Left ventricle myocardium superior (tissue), 1 donor: ENCODE measurements at places on chromosomes 7 and 10.

DNA sequence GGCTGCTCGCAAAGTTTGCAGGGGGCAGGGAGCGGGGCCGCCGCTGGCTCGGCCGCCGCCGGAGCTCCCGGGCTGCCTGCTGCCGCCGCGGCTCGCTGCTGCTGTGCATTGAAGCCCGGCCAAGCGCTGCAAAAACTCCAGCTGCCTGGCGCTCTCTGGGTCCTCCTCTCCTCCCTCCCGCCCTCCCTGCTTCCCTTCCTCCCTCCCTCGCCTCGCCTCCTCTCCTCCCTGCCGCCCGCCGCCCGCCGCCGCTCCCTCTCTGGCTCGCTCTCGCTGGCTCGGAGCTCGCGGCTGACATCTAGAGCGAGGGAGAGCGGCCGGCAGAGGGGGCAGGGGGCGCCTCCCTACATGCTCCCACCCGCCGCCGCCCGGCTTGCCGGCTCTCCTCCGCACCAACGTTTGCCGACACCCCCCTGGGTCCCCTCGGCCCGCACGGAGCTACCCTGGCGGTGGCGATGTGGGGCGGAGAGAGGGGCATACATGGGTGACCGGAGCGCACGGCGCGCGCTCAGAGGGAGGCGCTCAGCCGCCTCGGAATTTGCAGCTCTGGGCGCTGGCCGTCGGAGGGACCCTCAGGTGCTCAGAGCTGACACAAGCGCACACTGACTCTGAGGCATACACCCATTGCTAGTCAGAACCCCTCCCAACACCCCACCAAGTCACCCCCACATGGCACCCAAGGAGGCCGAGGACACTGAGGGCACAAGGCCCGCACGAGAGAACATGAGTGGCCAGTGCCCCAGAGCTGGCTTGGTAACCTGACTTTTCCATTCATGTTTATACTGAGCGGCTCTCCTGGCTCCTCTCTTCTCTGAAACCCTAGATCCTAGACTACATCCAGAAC lies 1.2 kb upstream of the PLXNA4 start:
- peak; percentile 90 for DNase-seq

DNA sequence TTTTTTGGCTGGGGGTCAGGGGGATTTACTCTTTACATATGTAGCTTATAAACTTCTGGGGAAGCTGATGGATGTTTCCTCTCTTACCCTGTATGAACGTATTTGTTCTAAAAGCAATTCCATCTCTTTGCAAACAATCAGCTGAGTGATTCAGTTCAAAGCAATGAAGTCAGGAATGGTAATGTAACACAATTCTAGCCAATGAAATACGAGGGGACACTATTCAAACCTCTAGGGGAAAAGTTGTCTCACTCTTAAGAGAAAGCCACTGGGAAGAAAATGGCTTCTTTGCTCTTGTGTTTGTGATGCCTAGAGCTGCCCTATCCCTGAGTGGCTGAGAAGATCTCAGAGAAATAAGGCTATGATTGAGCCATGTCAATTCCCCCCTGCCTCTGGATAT lies 134.8 kb upstream of the SEMA3C start:
- no peak for DNase-seq

DNA sequence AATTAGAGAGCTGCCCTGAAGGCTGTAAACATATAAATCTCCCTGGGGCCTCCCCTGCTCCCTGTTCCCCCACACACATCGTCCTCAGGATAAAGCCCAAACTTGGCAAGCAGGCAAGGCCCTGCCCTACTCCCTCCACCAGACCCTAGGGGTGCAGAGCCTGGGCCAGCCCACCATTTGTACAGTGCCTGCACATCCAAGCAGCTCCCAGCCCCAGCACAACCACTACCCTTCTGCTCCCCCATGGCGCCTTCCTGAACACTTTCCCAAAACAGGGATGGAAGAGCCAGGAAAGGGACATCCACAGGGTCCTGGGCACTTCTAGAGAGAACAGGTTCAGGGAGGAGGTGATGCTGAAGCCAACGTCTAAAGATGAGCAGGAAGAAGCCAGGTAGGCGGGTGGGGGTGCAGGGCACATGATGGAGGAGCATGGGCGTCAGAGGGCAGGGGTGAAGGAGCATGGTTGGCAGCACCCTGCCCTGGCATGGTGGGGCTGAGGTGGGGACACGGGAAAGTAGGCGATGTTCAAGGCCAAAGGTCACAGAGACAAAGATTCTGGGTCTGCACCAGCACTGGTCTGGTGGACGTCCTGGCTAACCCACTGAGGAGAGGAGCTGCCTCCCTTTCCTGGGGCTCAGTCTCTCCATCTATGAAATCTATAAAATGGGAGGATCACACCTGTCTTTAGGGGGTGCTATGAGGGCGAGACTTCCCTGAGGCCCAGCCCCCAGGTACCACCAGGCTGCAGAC lies 140.6 kb downstream of the ARHGAP22 start:
- DNase-seq = no peak

- DNase-seq = no peak
These were observed 5.8 kb downstream of the UPP1 start for GRCh38 chr7:48094861-48095293.

GRCh38 chr7:723541-723940 lies 3.0 kb upstream of the DNAAF5 start:
- no peak for DNase-seq

DNA sequence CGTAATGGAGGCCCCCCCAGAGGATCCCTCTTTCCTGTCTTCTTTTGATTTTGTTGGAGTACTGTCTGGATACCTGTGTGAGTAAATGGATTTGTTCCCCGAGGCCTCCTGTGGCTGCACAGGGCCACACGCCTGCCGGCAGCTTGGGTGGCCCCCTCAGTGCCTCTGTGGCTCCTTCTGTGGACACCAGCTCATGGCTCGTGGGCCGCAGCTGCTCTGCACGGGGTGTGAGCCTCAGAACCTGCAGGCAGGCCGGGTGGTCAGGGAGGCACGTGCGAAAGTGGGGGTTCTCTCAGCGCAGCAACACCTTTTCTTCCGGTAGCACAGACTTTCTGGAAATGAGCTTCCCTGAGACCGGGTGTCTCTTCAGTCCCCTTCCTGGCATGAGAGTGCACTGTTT lies 70.3 kb downstream of the WDR37 start:
- no peak for DNase-seq

DNA sequence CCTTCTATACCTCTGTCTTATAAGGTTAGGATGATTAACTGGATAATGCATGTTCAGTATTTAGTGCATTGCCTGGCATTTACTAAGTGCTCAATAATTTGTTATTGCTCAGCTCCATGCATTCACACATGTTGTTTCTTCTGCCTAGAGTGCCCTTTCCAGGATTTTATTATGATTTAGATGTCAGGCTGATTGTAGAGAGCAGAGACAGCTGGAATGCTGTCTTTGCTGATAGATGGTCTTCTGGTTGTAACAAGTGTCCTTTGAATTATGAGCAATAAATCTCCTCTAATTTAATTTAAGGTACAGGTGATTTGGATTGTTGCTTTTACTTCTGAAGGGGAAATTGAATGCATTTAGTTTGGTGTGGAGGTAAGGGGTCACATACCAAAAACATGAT lies 548.0 kb downstream of the MAGI2 start:
- no peak for DNase-seq

DNA sequence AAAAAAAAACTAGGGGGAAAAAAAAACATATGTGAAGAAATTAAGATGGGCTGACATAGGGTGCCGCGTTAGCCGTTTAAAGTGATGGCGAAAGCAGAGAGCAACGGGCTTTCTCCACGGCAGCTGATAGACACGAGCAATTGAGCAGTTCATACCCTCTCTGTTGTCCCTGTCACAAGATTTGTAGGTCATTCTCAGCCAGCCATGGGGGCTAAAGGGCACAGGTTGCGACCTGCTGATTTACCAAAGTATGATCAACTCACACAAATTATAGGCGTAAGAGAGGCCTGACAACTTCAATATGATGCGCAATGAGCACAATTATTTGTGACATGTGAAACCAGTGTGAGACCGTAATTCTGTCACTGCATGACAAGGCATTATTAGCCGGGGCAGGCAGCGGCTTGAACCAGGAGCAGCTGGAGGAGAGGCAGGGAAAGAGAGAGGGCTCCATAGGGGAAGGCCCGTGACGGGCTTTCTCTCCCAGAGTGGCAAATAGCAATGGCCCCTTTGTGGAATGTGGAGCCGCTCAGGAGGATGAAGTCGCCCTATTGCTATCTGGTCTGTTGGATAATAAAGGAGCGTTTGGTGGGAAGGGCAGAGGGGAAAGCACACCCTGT lies 195.1 kb upstream of the HABP2 start:
- DNase-seq = no peak

DNA sequence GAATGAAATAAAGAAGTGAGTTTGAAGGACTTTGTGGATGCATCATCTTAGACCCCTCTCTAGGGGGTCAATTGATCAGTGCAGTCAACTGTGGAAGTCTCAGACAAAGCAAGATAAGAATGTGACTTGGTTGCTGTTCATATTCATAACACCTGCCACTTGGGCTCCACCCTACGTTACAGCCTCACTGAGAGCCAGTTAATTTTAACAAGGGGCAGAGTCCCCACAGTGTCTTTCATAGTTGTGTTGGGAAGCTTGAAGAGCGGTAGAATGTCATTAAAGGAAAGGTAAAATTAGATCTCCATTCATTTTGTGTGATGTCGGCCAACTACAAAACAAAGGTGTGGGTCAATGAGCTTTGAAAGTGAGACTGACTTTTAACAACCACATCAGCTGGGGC lies 442.1 kb upstream of the C7orf33 start:
- DNase-seq = no peak

DNA sequence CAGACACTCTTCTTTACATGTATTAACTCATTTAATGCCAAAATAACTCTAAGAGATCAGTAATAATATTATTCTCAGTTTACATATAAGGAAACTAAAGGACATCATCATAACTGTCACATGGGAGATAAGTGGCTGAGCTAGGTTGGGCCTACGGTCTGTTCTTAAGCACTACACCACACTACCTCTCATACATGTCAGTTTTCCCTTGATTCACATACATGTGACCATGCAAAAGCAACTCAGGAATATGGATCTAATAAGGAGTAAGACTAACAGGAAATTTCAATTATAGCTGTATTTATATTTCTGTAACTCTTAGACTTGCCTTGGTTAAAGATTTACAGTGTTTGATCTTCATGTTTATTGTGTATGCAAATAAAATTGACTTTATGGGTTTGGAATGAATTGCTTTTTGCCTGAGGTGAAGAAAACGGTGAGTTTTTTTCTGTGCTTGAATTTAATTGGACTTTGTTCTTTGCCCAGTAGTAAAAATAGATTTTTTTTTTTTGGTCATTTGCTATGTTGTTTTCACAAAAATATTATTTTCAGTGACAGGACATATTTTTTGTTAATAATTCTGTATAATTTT lies 69.7 kb downstream of the CYP51A1 start:
- no peak for DNase-seq

- DNase-seq = no peak
These were observed 101.5 kb upstream of the ANKRD1 start for GRCh38 chr10:91022390-91022789.

DNA sequence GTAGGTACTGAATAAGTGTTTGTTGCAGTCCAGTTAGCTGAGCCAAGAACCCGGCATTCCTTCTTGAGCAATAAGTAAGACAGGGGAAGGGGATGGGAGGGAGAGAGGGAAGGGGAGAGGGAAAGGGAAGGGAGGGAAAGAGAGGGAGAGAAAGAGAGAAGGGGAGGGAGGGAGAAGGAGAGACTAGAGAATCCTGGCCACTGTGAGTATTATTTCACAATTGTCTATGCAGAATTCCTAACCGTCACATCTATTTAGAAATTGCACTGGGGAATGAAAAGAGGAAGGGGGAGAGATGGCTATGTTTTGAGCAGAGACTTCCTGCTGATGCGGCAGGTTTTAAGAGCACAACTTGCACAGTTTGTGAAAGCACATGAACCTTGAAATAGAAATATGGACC lies 251.4 kb upstream of the ZMIZ1 start:
- no peak for DNase-seq
